ENCODE measurements at places on chromosomes 4 and X.

GRCh38 chr4:20528508-20528907 is 171.8 kb upstream of the PACRGL start:
- DNase-seq: no peak

DNA sequence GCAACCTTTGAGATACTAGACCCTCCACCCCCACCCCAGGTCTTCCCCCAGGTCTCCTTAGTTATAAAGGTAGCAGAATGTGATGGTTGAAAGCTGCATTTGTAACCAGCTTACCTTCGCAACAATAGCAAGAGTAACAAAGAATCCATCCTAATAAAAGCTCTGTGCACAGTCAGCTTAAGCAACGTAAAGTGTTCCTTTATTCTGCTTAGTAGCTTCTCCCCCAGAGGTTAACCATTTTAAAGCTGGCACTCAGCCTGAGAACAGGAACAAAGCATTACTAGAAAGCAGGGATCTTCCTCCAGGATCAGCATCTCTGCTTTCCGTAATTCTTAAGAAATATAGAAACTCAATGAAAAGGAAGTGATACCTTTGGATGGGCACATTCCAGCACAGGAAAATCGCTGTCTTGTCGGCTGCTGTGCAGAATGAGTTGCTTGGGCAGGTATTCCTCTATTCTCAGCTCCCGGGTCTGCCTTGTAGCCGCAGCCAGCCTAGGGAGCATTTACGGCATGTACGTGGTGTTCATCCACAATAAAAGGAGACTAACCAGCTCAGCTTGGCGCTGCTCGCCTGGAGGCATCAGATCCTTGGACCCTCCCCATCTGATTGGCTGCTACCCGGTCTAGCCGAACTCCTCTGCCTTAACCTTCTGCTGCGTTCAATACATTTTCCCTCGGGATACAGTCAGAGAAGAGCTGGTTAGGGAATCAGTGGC is 113.0 kb upstream of the TLR3 start:
- peak; percentile 13 for DNase-seq

GRCh38 chrX:44897539-44897938 is 24.6 kb downstream of the KDM6A start:
- DNase-seq: no peak

- DNase-seq: no peak
These were observed 2.3 kb upstream of the MID1IP1 start for GRCh38 chrX:38798956-38799355.

GRCh38 chrX:22063284-22063683 is 31.2 kb downstream of the PHEX start:
- DNase-seq: no peak

GRCh38 chr4:108148316-108148715 is 20.4 kb downstream of the LEF1 start:
- DNase-seq: no peak

DNA sequence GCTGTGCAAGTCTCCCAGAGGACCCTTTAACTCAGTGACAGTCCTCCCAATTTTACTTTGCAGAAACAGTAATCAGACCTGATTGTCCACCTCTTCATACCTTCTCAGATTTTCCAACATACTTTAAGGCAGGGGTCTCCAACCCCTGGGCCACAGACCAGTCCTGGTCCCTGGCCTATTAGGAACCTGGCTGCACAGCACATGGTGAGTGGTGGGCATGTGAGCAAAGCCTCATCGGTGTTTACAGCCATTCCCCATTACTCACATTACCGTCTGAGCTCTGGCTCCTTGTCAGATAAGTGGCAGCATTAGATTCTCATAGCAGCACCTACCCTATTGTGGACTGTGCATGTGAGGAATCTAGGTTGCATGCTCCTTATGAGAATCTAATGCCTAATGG is 74.3 kb downstream of the TECRL start:
- no peak for DNase-seq

GRCh38 chrX:66731398-66731797 is 92.5 kb upstream of the EDA2R start:
- DNase-seq: peak; percentile 49
